GF-D8 (cell line): ENCODE measurements at places on chromosomes 12 and 14.
A peak's percentile ranks its signal among the peaks of the same experiment; 100 is the strongest.

DNA sequence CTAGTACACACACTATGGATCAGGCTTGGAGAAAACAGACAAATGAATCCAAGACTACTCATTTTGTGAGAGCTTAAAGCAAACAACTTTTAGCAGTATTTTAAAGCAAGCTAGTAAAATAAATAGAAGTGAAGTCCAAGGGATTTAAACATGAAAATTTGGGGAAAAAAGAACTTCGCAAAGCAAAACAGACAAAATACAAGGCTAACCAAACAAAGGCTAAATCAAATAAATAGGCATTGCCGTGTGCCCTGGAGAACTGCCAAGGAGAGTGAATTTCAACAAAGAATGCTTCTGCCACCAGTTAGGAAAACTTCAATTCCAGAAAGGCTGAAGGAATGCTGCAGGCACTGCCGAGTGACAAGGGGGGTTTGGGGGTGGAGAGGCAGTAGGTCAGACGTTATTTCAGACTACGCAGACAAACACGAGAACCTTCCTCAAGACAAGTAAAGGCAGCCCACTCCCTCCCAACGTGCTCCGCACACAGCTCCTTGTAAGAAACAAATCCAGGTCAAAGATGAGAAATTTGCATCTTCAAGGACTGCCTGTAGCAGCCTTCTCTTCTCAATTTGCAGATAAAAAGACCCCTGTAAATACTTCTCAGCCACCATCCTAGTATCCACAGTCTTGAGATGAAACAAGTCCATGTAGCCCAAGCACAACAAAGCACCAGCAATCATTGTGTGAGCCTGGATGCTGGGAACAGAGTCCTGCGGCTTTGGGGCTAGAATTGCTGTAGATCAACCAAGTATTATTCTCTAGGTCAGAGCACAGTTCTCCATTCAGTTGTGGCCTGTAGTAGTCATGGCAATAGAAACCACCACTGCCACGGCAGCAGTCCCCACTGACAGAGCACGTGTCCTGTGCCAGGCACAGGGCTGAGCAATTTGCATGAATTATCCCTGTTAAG, 43.3 kb downstream of the EFCAB11 start:
- no peak for DNase-seq

DNA sequence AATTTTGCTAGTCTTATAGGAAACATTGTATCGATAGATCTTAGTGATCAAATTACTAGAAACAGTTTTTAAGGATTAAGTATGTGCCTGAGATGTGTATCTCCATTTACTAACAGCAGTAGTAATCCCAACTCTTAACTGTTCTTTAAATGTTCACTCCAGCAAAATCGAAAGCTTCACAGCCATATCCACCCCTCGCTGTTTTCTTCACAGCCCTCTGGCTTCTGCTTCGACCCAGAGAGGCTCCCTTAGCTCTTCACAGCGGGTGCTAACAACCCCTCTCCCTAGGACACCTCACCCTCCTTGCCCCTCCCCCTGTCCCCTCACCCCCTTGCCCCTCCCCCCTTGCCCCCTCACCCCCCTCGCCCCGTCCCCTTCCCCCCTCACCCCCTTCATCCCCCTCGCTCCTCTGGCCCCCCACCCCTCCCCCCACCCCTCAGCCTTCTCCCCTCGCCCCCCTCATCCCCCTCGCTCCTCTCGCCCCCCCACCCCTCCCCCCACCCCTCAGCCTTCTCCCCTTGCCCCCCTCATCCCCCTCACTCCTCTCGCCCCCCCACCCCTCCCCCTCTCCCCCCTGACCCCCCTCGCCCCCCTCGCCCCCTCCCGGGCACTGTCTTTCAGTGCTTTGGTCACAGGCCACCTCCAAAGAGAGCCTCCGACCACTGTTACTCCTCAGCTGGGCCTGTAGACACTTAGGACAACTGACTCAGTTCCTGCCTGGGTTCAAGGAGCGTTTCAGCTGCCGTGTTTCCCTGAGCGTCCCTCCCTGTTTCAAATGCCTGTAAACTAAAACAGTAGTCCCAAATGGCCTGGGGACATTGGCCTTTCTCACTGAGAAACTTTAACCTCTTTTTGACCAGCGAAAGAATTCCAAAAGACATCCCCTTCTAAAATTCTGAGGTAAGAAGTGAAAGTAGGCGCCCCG, 46.0 kb upstream of the DYNC1H1 start:
- DNase-seq = no peak

GRCh38 chr12:56040151-56040550, 1.6 kb upstream of the RPS26 start:
- no peak for DNase-seq

GRCh38 chr12:113940357-113941207, 25.5 kb downstream of the RBM19 start:
- DNase-seq = no peak

GRCh38 chr14:32825058-32825457, 113.6 kb upstream of the NPAS3 start:
- DNase-seq = no peak

DNA sequence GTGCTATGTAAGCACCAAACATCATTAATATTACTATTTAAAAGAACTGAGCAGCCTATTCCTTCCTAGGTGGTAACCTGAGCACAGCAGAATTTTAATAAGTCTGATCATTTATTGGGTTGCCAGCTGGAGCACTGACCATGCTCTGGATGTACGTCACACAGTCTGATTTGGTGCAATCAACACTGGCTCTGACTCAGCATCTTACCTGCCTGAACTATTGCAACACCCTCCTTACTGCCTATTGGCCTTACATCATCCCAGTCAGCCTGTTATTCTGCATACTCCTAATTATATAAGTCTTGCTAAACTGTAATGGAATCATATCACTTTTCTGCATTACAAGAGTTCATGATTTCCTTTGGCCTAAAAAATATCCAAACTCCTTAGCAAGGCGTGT, 149.7 kb downstream of the PTPRO start:
- DNase-seq = no peak

DNA sequence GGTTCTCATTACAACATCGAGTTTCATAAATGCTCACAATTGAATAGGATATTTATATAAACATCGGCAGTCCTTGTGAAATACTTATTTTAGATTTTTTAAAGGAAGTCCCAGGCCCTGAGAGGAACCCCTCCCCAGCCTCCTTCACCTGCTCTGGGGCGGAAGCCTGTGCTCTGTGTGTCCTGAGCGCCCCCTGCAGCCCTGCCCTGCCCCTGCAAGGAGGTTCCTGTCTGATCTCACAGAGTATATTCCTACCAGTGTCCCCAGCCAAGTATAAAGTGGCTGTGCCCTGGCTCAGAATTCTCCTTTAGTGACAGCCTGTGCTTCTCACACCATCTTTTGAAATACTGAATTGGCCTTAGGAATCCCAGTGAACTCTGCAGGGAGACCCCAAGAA, 659.5 kb downstream of the TMEM121 start:
- DNase-seq = no peak

DNA sequence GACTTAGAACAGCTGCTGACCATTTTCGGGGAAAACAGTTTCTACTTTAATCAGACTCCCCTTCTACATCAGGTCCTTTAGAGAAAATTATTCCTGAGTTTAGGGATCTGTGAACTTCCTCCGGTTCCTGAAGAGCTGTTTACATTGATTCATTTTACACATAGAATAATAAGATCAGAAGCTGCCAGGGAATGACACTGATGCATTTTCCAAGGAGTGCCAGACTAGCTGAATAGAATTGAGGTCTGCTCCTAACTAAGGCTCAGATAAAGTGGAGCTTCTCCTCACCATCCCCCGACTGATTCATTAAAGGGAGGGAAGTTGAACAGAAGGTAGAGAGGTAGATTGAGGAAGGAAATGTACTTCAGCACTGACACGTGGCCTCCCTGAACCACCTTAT, 41.9 kb upstream of the PSMA6 start:
- DNase-seq = no peak

DNA sequence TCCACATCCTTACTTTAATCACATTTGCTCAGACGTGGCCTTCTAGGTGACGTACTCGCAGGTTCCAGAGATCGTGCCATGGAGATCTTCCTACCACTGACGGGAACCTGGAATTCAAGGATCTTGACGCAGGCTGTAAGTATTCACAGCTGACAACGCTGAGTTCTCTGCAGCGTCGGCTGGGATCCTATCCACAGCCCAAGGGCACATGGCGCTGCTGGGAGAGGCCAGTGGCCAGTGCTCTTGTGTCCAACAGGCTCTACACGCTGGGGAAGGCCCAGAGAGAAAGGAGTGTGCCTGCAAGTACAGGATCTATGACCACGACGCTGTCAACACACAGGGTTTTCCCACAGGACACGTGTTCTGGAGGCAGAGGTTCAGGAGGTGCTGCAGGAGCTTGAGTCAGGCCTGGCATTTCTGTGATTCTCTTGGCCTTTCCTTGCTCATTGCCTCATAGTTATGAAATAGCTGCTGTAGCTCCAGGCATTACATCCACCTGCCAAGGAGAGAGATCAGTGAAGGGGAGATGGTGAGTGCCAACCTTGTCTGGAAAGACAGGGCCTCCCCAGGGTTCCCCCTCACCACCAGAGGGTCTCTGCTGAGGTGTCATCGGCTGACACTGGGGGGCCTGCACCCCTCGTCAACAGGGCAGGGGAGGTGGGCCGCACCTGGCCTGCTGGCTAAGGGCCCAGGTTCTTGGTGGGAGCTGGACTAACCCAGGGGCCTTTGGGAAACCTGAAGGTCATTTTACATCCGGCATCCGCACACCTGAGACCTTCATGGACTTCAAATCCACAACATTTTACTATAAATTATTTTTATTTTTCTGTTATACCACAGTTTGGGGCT, 21.3 kb downstream of the LRCOL1 start:
- no peak for DNase-seq

DNA sequence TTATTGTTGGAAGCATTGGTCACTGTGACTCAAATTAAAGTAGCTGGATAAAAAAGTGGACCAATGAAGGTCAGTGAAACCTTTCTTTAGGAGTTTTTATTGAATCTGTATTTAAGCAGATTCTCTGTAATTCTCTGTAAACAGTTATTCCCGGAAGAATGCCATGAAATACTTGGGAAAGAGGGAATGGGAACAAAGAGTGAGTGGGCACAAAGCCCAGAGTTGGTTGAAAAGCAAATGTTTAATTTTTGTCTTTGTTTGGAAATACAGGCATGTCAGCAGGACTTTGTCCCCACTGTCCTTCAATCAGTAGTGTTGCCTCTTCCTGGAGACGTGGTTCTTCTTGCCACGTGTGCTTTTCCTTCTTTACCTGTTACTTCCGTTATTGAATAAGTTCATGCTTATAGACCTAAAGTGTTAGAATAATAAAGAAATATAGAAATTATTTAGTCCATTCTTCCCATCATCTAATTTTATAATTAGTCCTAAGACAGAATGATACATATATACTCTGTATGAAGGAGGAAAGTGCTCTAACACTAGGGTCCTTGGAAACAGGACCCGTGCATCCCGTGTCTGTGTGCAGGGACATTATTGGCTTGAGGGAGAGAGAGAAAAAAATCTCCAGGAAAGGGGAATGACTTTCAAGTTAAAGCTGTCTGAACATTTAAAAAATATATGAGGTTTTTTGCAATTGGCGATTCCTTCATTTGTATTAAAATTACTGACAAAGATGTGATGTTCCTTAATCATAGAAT, 2.0 kb upstream of the ANG start:
- no peak for DNase-seq

DNA sequence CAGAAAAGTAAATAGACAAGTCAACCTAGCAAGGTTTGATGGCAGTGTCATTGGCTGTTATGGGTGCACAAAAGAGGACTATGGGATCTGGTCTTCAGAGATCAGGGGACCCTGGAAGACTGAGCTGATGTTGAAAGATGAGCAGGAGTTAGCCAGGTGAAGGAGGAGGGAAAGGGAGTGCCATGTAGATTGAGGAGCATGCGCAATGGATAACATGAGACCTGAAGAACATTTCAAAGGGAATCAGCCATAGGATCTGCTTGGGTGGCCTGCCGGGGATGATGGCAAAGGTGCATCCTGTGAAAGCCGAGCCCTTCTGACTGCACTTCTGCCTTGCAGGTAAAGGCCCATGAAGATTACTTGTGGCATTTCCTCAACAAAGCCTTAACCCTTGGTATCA, 90.8 kb downstream of the TBC1D30 start:
- DNase-seq = no peak

- DNase-seq = no peak
These were observed 16.1 kb upstream of the MANSC4 start for GRCh38 chr12:27796128-27796527.

DNA sequence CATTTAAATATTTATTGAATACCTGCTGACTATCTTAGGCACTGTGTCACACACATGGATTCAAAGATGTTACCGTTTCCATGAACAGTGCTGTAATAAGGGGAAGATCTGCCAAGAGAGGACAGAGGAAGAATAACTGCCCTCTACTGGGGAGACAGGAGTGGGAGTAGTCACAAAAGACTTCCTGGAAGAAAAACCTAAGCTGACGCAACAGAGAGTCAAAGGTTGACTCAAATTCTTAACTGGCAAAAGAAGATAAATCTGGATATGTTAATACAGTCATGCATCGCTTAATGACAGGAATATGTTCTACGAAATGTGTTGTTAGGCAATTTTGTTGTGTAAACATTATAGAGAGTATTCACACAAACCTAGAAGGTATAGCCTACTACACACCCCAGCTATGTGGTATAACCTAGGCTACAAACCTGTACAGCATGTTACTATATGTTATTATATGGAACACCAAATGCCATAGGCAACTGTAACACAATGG, 51.5 kb downstream of the DCAF5 start:
- peak; percentile 61 for DNase-seq

DNA sequence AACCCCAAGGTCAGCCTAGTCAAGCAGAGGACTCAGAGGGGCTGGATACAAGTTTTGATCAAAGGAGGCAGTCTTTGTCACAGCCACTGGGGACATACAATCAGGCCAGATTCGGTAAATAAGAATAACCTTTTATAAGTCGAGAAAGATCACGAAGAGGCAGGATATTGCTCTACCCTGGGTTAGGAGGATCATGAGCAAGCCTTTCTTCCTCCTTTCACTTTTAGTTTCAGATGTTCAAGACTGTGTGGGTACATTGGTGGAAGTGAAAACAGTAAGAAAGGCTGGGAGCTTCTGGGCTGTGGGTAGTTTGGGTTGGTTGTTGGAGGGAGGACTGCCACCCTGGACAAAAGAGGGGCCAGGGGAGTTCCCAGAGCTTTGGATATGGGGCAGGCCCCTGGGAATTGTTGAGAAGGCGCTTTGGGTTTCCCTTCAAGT, 127.7 kb downstream of the SNAPC1 start:
- DNase-seq = no peak

DNA sequence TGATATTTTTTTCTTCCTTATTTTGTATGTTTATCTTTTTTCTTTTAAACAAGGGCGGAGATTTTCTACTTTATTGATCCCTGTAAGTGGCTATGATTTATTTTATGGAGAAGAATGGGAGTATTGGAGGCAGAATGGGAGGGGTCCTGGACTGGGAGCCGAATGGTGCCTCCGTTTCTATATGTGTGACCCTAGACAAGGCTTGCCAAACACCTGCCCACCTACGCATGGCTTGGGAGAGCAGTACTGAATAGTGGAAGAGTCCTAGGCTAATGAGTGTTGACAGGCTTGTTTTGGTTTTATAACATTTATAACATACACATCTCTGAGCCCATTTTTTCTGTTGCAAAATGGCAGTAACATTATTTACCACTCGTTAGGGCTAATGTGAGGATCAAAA, 29.0 kb downstream of the STK38L start:
- DNase-seq = no peak

- DNase-seq = no peak
These were observed 101.0 kb upstream of the PRMT8 start for GRCh38 chr12:3389986-3390385.

GRCh38 chr12:72268386-72268785, 3.8 kb upstream of the TRHDE start:
- no peak for DNase-seq

GRCh38 chr12:49796606-49797448, 31.4 kb downstream of the NCKAP5L start:
- DNase-seq = no peak

- DNase-seq = no peak
These were observed 102.4 kb downstream of the ESR2 start for GRCh38 chr14:64191756-64192155.
